ENCODE measurements at places on chromosomes 2 and 18.

- no peaks in the 10 kb centered on the region for H3K4me1 ChIP-seq
- H3K27ac ChIP-seq = no peak overlapping the region
- peaks cover 2% of the 10 kb centered on the region for H3K27me3 ChIP-seq
Observed at GRCh38 chr2:186884587-186884986, 35.6 kb upstream of the ZSWIM2 start.

- peak; percentile 39 for DNase-seq
- H3K4me3 ChIP-seq = peak overlapping the region; percentile 70
- H3K27ac ChIP-seq = no peak overlapping the region
- peaks cover 25% of the 10 kb centered on the region for H3K4me1 ChIP-seq
Observed at GRCh38 chr2:174326161-174327020, 8.4 kb upstream of the SP9 start.

DNA sequence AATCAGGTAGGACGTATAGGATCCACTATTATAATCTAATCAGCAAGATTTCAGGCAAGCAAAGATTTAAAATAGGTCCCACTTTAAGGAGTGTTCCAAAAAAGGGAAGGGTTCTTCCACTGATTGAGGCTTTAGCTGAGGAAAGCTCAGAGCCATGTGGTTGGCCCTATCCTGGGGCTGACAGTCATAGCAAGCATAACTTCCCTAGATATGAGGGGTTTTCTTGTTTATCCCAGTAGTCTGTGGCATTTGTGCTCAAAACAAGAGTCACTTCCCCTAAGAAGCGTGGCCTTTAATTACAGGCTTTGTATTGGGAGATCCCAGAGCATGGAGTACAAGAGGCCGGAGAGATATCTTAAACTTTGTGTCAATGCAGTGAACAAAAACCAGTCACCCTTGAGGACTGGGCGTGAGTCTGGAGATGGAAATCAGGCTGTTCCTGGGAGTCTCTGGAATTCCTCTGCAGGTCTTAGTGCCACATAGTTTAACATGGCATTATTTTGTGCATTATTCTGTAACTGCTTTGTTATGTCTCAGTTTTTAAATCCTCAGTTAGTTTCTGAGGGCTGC lies 136.9 kb upstream of the FBXO11 start:
- DNase-seq = no peak
- no peaks in the 10 kb centered on the region for H3K27me3 ChIP-seq
- H3K4me3 ChIP-seq = no peak overlapping the region
- no peak overlapping the region for H3K27ac ChIP-seq
- H3K4me1 ChIP-seq = no peaks in the 10 kb centered on the region

- no peak overlapping the region for H3K4me3 ChIP-seq
- DNase-seq = no peak
- no peaks in the 10 kb centered on the region for H3K36me3 ChIP-seq
- no peaks in the 10 kb centered on the region for H3K27me3 ChIP-seq
- H3K4me1 ChIP-seq = no peaks in the 10 kb centered on the region
- H3K27ac ChIP-seq = no peak overlapping the region
Observed at GRCh38 chr2:127134833-127135830, 28.2 kb upstream of the BIN1 start.

- H3K27ac ChIP-seq = no peak overlapping the region
- H3K4me1 ChIP-seq = no peaks in the 10 kb centered on the region
- no peak overlapping the region for H3K4me3 ChIP-seq
- H3K27me3 ChIP-seq = no peaks in the 10 kb centered on the region
Observed at GRCh38 chr2:231299267-231299666, 96.2 kb upstream of the B3GNT7 start.

- H3K27me3 ChIP-seq = peaks cover 20% of the 10 kb centered on the region
- DNase-seq = no peak
- H3K4me1 ChIP-seq = no peaks in the 10 kb centered on the region
- no peaks in the 10 kb centered on the region for H3K36me3 ChIP-seq
Observed at GRCh38 chr18:9787036-9787435, 78.9 kb downstream of the RAB31 start.

DNA sequence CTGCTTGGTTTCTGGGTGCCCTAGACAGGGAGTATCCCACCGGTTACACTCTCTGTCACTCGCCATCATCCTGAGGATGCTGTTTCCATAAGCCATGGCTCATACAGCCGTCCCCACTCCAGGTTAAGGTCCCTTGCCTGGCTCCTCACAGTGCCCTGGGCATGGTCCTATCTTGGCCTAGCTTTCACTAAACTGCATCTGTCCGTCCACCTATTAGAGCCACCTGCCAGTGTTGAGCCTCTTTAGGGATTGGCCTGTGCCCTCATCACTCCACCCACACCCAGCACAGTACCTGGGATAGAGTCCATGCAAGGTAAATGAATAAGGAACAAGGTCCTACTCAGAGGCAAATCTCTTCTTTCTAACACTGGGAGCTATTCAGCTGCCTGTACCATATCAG lies 320.1 kb downstream of the GBX2 start:
- H3K36me3 ChIP-seq = no peaks in the 10 kb centered on the region
- H3K27me3 ChIP-seq = peaks cover 3% of the 10 kb centered on the region
- H3K4me1 ChIP-seq = no peaks in the 10 kb centered on the region
- H3K27ac ChIP-seq = no peak overlapping the region

GRCh38 chr2:61090386-61090921 lies 24.8 kb downstream of the SANBR start:
- no peaks in the 10 kb centered on the region for H3K4me1 ChIP-seq
- no peaks in the 10 kb centered on the region for H3K27me3 ChIP-seq
- H3K36me3 ChIP-seq = no peaks in the 10 kb centered on the region
- H3K4me3 ChIP-seq = no peak overlapping the region
- DNase-seq = no peak

- DNase-seq = no peak
- H3K36me3 ChIP-seq = no peaks in the 10 kb centered on the region
- no peak overlapping the region for H3K4me3 ChIP-seq
- peaks cover 11% of the 10 kb centered on the region for H3K27me3 ChIP-seq
- H3K27ac ChIP-seq = no peak overlapping the region
Observed at GRCh38 chr2:235051436-235052260, 99.8 kb downstream of the SH3BP4 start.

GRCh38 chr2:225100269-225100668 lies 58.0 kb upstream of the DOCK10 start:
- no peaks in the 10 kb centered on the region for H3K36me3 ChIP-seq
- no peak for DNase-seq
- no peaks in the 10 kb centered on the region for H3K4me1 ChIP-seq
- H3K27ac ChIP-seq = no peak overlapping the region

- H3K36me3 ChIP-seq = no peaks in the 10 kb centered on the region
- H3K27me3 ChIP-seq = no peaks in the 10 kb centered on the region
- H3K4me1 ChIP-seq = peaks cover 35% of the 10 kb centered on the region
- no peak overlapping the region for H3K27ac ChIP-seq
- DNase-seq = no peak
- H3K4me3 ChIP-seq = no peak overlapping the region
Observed at GRCh38 chr2:28357055-28357454, 35.6 kb upstream of the FOSL2 start.

DNA sequence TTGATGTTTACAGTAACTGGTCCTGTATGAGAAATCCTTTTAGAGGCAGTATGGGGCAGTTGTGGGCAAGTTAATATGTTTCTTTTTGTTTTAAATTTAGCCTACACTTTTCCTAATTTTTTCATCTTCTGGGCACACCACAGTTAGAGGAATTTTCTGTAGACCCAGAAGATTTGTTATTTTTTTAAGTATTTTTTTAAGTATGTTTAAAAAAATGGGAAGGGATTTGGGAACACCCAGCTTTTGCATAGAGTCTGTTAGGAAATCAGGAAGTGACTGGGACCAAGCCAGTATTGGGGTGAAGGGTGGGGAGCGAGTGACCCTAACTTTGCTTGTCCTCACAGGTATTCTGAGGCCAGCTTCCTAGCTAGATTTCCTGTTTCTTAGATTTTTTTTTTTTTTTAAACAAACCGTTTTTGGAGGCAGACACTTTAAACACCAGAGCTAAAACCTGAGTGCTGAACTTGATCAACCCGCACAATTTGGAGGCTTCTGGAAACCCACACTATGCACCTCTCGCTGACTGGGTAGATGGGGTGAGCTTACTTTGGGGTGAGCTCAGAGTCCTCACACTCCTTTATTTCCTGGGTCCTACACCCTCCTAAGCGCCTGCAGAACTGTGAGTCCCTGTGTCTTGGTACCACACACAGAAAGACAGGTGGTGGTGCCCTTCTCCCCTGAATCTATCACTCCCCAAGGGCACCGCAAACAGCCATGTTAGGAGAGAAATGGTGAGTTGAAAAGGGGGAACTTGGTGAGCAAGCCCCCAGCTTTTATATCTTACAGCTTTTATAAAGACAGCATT lies 5.2 kb downstream of the GATA6 start:
- H3K27ac ChIP-seq = no peak overlapping the region
- H3K36me3 ChIP-seq = no peaks in the 10 kb centered on the region
- H3K4me1 ChIP-seq = peaks cover 12% of the 10 kb centered on the region
- H3K27me3 ChIP-seq = peaks cover 57% of the 10 kb centered on the region
- DNase-seq = no peak

- peak overlapping the region; percentile 95 for H3K27ac ChIP-seq
- peaks cover 27% of the 10 kb centered on the region for H3K4me1 ChIP-seq
- DNase-seq = peak; percentile 20
Observed at GRCh38 chr18:50287028-50287440, 458 bp downstream of the CXXC1 start.

DNA sequence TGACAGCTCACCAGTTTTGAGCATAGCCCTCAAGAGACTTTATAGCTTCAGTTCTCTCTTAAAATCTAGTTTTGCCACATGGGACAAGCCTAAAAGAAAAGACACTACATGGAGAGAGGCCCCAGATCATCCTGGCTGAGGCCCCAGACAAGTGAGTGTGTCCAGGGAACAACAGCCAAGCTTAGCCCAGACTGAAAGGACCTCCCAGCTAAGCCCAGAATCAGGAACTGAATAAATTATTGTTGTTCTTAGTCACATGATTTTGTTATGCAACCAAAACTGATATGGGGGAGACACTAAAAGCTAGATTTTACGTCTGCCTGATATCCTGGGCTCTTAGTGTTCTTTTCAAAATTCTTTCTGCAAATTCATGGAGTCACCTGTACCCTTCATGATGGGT lies 29.3 kb upstream of the LBH start:
- H3K27ac ChIP-seq = no peak overlapping the region
- no peak for DNase-seq
- no peaks in the 10 kb centered on the region for H3K27me3 ChIP-seq
- H3K4me1 ChIP-seq = no peaks in the 10 kb centered on the region
- H3K4me3 ChIP-seq = no peak overlapping the region

- H3K27me3 ChIP-seq = no peaks in the 10 kb centered on the region
- no peak overlapping the region for H3K4me3 ChIP-seq
- no peak for DNase-seq
- peaks cover 3% of the 10 kb centered on the region for H3K4me1 ChIP-seq
Observed at GRCh38 chr2:127048969-127049897, 57.7 kb downstream of the BIN1 start.

DNA sequence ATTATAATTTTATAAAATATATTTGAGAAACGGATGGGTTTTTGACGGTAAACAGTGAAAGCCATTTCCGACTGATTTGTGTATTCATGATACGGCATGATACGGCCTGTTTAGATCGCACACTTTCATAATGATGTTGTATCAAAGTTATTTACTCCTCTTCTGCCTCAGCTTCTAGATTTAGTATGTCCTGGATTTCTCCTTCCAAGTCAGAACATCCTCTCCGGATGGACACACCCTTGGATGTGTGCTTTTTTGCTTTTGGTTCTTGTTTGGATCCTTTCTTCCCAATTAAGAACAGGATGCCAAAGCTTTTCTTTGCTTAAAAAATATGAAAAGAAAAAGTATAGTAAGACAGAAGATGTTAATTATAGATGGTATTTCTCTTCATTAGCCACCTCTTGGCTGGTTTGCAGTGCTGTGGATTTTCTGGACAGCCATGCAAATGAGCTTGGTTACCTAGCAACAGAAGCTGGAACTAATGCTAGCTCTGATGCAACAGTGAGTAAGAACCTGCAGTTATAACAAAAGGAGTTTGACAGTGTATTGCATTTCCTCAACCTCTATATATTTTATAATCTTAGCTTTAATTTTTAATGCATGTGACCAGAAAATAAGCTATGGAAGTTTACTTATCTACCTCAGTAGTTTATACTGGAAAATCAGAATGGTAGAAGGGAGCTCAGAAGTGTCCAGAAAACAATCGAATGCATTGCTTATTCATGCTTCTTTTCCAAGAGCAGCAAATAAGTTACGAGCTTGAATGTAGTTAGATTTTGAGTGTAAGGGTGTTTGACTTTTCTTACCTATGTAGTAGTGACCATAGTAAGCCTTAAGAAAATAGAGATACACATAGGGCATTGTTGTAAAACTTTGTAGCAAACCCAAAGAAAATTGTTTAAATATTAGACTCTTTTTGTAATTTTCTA lies 27.9 kb downstream of the RMND5A start:
- peaks cover 33% of the 10 kb centered on the region for H3K36me3 ChIP-seq
- DNase-seq = peak; percentile 67
- H3K4me1 ChIP-seq = peaks cover 35% of the 10 kb centered on the region
- H3K27ac ChIP-seq = peak overlapping the region; percentile 77
- H3K4me3 ChIP-seq = no peak overlapping the region

DNA sequence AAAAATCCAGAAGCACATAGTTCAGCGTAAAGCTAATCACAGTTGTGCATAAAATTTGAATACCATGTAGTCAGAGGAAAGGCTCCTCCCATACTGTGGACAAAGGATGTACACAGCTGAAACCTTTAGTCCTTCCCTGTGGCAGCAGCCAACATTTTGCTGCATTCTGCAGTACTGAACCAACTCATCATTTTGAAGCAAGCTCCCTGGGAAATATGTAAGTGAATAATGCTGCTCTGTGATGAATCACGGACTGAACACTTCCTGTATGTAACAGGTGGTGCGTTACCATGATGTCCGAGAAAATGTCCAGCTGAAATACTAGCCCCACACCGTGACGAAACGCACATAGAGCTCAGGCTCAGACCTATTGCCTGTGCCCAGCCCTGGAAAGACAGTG lies 421.1 kb upstream of the RAB12 start:
- no peaks in the 10 kb centered on the region for H3K4me1 ChIP-seq
- H3K27ac ChIP-seq = no peak overlapping the region
- H3K4me3 ChIP-seq = no peak overlapping the region
- DNase-seq = no peak
- no peaks in the 10 kb centered on the region for H3K36me3 ChIP-seq
- H3K27me3 ChIP-seq = no peaks in the 10 kb centered on the region

DNA sequence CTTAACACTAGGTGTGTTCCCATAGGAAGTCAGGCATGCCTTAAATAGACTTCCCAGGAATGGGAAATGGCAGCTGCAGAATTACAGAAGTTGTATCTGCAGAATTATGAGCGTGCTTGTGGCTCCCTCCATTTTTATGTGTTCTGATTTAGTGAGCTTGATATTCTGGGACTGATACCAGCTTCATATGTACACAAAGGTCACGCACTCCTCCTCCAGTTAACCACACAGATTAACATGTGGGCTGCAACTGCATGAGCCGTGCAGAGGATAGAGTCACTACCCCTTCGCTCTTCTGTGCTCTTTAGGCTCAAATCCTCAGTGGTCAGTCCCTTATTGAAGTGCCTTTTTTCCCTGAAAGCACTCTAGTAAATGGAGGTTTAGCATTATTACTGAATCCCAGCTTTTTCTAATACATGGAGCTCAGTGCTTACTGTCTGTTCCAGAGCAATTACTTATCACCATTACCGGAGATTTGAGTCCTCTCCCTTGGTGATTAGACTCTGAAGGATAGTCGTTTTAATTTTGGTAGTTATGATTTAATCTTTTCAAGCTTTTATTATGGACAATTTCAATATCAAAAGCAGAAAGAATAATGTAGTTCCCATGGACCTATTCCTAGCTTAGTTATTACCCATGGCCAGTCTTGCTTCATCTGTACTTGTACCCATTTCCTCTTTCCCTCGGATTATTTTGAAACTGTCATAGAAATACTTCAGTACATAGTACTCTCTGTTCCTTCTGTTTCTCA lies 238.3 kb downstream of the PRKCE start:
- H3K4me3 ChIP-seq = no peak overlapping the region
- H3K36me3 ChIP-seq = no peaks in the 10 kb centered on the region
- no peak for DNase-seq
- H3K27ac ChIP-seq = no peak overlapping the region
- H3K4me1 ChIP-seq = peaks cover 41% of the 10 kb centered on the region
- H3K27me3 ChIP-seq = no peaks in the 10 kb centered on the region

Measured in activated naive CD4-positive, alpha-beta T cell treated with anti-CD3 and anti-CD28 coated beads for 36 hours (primary cell).